Esophagus muscularis mucosa (tissue), 4 donors: ENCODE measurements at places on chromosomes 2 and 18. TPM values are rescaled to one million over a fixed set of nuclear protein-coding genes. Genes with fewer than 3 reads are reported as not detected.

DNA sequence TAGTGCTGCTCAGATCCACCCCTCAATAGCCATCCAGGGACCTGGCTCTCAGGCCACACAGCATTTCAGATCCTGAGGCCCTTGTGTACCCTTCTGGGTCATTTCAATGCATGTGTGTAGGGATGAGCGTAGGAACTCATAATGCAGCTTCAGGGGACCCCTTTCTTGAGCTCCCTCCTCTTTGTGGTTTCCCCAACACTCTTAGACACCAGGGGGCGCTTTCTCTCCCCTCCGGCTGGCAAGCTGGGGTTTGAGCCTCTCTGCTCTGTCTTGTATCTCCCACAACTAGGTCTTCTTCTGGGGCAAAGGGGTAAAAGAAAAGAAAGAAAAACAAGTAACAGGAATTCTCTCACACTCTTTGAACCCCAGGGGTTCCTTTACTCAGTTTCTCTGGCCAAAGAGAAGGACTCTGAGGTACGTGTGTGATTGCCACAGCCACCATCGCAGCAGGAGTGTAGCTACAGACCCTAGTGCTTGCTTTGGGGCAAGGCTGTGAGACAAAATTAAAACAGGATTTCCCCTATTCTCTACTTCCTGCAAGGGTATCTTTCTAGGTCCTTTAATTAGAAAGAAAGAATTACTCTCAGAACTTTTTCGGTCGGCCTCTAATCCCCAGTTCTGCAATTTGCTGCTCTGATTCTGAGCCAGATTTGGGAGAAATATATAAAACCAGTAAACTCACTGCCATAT lies 38.0 kb downstream of the CABYR start:
- DNase-seq = no peak

DNA sequence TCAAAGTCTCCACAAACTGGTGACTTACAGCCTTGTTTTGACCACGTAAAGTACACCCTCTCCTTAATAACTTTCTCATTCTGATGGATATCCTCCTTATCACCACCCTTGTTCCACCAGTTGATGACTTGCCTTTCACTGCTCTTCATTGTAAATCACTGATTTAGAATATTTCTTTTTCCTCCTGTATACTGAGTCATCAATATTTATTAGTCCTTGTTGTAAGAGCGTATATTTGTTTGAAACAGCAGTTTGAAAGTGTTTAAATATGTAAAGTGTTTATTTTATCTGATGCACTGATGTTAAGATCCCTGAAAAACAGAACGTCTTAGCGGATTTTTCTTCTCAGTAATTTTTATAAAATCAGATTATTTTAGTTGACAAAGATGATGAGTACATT lies 34.2 kb upstream of the DYSF start:
- no peak for DNase-seq

GRCh38 chr2:2660789-2661355 lies 329.8 kb upstream of the MYT1L start:
- DNase-seq = no peak

SERPINB2 gene
- total RNA-seq = not detected

ELOA2 gene
- total RNA-seq = not detected

CENPA gene
- not detected for total RNA-seq

APCDD1 gene
- total RNA-seq = 47.1 TPM
